ENCODE measurements at places on chromosomes 16 and 17.

DNA sequence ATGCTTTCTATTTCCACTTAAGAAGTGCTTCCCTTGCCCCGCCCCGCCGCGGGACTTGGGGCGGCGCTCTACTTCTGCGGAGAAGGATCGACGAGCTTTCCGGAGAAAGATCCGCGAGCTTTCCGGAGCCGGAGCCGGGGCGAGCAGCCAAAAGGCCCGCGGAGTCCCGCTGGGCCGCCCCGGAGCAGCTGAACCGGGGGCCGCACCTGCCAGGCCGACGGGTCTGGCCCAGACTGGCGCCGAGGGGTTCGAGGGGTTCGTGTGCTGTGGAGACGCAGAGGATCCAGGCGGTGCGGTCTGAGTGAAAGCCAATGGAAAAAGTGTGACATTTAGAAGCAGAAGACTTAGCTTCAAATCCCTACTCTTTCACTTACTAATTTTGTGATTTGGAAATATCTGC lies 50.8 kb downstream of the TBC1D26 start:
- no peak for DNase-seq

DNA sequence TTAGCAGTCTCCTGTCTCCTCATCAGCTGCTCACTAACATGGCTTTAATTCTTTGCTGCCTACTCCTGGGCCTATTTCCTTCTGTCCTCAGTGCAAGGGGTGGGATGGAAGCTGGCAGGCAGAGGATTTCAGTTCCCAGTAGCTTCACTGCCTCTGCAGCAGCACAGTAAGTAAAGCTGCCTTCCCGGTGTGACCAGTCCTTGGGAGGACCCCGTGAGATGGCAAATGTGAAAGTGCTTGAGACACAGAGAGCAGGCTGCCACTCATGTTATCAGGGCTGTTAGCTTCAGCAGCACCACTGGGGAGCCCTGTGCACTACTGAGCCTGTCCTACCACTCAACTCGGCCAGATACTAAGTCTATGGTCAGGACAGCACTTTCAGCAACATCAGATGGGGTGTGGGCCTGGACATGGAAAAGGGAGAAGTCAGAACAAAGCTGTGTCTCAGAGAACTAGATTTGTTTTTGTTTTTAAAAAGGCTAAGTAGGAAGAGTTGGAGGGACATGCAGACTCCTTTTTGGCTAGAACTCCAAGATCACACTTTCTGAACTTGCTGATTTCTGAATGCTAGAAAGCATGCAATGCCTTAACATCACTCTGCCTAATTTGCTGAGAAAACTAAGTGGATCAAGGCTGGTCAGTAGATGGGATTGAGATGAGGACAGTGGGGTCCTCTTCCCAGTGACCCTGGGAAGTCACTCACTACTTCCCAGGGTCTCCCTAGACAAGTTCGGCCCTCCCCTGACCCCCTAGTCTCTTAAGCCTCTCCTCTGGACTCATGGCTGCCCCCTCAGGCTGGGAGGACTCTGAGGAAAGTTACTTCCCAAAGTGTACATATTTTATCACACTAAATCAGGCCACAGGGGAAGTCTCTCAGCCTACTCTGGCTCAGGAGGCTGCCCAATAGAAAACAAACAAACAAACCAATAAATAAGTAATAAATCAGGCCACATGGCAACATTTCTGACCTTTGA lies 1.1 kb downstream of the ACSF2 start:
- DNase-seq = no peak

DNA sequence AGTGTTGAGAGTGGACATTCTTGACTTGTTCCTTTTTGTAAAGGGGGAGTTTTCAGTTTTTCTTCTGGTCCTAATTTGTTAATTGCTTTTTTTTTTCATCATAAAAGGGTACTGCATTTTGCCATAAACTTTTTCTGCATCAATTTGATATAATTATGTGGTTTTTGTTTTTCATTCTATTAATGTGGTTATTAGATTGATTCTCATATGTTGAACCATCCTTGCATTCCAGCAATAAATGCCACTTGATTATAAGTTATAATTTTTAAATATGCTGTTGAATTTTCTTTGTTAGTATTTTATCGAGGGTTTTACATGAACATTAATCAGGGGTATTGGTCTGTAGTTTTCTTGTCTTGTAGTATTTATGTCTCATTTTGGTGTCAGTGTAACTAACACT lies 87.2 kb upstream of the SMIM36 start:
- no peak for DNase-seq

DNA sequence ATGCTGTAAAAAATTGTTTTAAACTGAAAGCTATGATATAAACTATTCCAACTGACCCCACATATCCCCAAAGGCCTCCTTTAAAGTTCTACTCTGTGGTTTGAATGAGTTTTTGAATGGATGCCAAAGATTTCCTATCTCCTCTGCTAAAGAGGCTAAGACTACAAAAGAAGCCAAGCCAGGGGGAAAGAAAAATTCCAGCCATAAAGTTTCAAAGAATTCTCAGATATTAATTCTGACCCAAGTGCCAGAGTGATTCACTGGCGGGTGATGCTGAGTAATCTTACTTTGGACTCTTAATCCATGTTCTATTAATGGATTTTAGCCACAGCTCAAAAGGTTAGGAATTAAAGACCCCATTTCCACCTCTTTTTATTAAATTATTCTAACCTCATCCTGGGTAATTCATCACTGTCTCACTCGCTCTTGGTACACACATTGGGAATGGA lies 60.7 kb downstream of the HS3ST3A1 start:
- no peak for DNase-seq

DNA sequence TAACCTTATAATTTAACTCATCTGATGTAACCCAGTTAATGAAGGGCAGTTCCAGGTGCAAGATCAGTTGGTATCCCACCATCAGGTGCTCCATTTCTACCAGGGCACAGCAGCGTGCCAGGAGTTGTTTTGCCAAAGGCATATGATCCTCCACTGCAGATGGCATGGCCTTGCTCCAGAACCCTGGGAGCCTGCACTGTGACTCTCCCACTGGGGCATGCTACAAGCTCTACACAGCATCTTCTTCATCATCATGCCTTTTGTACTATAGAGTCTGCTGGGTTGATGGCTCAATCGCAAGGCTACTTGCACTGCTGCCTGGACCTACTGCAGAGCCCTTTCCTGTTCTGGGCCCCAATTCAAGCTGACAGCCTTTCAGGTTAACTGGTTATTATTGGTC lies 11.3 kb upstream of the MAPT start:
- DNase-seq = no peak

GRCh38 chr16:52212841-52213240 lies 334.1 kb downstream of the TOX3 start:
- no peak for DNase-seq

DNA sequence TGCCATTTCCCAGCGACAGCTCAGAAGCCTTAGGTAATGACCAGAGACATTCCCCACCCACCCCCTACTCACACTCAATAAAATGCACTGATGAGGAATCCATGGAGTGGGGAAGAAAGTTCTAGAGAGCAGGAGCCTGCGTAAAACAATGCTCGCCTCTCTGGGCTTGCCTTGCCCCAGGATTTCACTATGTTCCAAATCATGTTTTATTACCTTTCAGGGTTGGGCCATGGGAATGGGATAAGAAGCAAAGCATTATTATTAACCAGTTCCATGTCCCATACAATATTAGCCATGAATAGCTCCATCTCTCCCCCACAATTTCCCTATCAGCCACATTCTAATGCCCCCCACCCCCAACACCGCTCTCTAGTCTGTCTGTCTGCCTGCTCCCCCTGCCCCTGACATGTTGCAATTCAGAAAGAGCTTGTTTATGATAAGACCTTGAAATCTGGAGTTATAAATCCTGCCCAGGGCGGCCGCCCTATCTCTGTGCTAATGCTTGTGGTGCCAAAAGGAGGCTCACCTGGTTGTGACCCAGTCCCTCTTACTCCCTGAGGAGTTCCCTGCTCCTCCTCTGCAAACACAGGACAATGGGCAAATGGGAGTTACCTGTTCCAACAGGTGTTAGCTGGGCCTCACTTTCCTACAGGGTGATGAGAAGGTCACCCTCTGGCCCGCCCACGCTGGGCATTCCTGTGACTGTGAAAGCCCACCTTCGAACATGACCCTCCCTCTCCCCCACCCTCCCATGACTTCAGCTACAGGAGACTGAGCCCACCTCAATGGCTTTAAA lies 28.0 kb upstream of the DDX52 start:
- DNase-seq = no peak
